Muscle of leg (tissue), 16 donors: ENCODE measurements at places on chromosomes 3 and 15. TPM values are rescaled to one million over a fixed set of nuclear protein-coding genes. Genes with fewer than 3 reads are reported as not detected.

Gene KCNH8
- 0.09 TPM for total RNA-seq

Gene CCDC54
- total RNA-seq, result not detected

Gene CSPG5
- total RNA-seq, result 1.4 TPM

Gene PDZRN3
- 57.1 TPM for total RNA-seq

Gene RTP4
- 0.27 TPM for total RNA-seq

Gene FSIP1
- 0.53 TPM for total RNA-seq
